HFF-Myc (cell line): ENCODE measurements at places on chromosomes 1 and 21.

- DNase-seq: peak; percentile 83
Observed at GRCh38 chr1:233707153-233707879, 93.4 kb downstream of the KCNK1 start.

GRCh38 chr1:228423404-228424053 lies 6.9 kb upstream of the TRIM17 start:
- no peak for DNase-seq

GRCh38 chr1:229557200-229557850 lies 1.2 kb downstream of the ABCB10 start:
- no peak for DNase-seq

GRCh38 chr1:182677397-182678098 lies 6.8 kb downstream of the RGS8 start:
- no peak for DNase-seq

DNA sequence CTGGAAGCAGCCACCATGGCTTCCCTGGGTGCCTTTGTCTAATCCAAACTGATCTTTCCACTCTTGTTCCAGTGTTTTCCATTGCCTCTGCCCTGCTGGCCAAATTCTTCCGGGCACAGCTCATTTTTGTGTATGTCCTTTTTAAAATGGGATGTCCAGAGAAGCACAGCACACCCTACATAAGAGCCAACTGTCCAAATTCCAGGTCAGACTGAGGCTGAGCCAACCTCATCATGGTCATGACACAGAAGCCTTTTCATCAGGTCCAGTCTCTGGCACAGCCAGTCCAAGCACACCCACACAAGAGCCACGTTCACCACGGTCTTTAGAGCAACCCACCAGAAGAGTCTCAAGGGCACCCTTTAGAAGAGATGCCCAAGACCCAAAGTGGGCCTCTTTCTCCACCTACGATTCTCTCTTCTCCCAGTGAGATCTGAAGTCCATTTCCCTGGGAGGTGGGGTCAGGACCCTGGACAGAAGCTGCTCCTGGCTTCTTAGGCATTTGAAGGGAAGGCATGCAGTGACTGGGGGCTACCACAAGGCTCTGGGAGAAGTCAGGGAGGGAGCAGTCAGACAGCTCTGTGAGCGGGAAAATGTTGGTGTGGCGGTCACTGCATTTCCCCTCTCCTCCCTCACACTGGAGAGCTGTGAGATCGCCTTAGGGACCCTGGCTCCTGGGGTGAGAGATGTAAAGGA lies 53.2 kb downstream of the SYT2 start:
- DNase-seq: peak; percentile 15

GRCh38 chr21:15437883-15438282 lies 291.9 kb upstream of the USP25 start:
- peak; percentile 30 for DNase-seq

DNA sequence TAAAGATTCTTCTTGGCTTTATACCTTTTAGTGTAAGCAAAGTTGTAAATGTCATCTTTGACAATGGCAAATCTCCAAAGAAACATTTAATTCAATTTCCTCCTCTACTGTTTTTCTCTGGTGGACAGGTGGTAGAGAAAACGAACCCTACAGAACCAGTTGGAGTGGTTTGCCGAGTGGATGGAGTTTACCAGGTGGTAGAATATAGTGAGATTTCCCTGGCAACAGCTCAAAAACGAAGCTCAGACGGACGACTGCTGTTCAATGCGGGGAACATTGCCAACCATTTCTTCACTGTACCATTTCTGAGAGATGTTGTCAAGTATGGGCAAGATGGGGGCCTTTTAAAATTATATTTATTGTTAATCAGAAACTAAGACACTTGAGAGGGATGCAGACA lies 25.8 kb downstream of the UAP1 start:
- DNase-seq: no peak
